ENCODE measurements at places on chromosomes 7 and 10.

DNA sequence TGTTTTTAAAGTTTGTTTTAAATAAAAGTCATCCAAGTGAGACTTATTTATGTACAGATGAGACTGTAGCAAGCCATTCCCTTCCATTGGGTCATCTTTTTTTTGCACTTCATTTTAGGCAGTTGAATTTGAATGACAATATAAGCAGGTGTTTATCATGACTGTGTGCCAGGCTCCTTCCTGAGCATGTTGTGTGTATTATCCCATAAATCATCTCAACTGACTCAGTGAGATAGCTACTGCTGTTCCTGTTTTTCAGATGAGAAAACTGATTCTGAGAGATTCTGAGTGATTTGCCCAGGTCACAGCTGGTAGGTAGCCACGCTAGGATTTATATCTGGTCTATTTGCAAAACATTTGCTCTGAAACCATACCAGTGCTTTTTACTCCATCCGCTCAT lies 11.7 kb downstream of the TMEM254 start:
- no peak for DNase-seq

DNA sequence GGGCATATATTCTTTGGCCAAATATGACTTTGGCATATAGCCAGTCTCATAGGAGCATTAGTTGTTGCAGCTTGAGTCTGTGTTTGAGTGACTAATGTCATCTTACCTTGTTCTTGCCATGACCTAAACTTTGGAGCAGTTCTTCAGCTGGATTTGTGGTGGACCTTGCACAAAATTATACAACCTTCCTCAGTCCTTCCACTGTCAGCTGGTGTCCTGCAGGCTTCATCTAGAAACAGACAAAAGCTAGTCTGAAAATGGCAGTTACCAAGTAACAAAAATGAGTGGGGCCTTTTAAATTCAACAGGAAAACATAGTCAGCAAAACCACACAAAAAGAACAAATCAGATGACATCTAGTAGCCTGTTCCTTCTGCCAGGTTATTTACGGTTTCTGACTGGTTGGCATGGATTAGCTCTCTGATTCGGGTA lies 59.5 kb upstream of the HECTD2 start:
- no peak for DNase-seq

- no peak for DNase-seq
Observed at GRCh38 chr10:132145002-132145401, 41.7 kb upstream of the DPYSL4 start.

DNA sequence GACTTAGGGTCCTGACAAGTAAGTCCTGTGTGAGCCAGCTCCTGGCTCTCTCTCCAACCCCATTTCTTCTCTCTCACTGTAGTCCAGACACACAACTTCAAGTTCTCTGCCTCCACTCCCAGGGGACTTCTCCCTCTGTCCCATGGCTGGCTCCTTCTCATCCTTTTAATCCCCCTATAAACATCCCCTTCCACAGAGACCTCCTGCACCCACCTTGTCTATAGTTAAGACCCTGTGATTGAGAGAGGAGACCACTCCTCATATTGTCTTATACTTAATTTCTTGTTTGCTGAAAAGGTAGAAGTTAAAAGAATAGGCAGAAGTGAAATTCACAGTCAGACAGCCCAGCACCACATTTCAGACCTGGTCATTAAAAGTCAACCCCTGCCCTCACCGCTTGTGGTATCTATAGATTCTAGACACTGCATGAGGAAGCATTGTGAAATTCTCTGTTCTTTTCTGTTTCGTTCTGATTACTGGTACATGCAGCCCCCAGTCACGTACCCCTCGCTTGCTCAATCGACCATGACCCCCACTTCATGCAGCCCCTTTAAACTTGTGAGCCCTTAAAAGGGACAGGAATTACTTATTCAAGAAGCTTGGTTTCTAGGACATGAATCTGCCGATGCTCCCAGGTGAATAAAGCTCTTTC lies 125.6 kb upstream of the FRMD4A start:
- no peak for DNase-seq

GRCh38 chr10:122113161-122113944 lies 124.4 kb downstream of the TACC2 start:
- peak; percentile 27 for DNase-seq

DNA sequence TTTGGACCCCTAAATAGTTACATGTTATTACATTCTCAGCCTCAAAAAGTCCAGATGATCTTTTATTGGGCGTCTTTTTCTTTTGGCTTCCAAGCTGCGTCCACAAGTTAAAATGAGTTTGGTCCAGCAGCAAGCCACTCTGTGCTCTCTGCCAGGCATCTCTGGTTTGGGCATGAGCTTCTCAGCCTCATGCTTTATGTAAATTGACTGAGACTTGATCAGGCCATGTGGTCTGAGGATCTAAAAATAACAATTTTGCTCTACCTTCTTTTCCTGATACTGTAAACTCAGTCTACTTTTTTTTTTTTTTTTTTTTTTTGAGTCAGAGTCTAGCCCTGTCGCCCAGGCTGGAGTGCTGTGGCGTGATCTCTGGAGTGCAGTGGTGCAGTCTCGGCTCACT lies 15.6 kb downstream of the GAD2 start:
- DNase-seq = no peak

GRCh38 chr10:95352684-95353083 lies 61.9 kb upstream of the PDLIM1 start:
- DNase-seq = no peak

- DNase-seq = no peak
Observed at GRCh38 chr10:123530166-123530870, 135.8 kb upstream of the GPR26 start.

GRCh38 chr7:51158211-51158610 lies 158.4 kb downstream of the COBL start:
- no peak for DNase-seq

DNA sequence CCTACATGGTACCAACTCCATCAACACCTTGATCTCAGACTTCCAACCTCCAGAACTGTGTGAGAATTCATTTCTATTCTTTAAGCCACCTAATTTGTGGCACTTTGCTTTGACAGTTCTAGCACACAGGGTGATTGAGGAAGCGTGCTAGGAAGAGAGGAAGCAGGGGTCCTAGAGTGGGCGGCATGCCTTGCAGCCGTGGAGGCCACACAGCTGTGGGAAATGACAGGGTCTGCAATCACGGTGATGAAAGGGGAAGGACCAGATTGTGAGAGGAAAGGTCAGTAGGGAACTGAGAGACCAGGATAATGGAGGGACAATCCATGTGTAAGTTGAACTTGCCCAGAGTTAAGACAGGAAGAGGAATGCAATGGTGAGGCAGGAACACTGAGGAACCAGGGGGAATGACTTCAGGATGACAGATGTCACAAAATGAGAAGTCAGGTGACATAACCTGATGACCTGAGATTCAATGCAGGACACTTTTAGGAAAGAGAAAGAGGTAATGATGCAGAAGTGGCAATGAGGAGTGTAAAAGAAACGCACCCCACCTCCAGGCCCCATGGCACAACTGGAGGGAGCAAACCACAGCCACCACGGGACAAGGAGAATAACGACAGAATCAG lies 87.3 kb upstream of the PIK3CG start:
- DNase-seq = no peak

GRCh38 chr7:28956608-28957063 lies 1.5 kb downstream of the TRIL start:
- DNase-seq = peak; percentile 59

DNA sequence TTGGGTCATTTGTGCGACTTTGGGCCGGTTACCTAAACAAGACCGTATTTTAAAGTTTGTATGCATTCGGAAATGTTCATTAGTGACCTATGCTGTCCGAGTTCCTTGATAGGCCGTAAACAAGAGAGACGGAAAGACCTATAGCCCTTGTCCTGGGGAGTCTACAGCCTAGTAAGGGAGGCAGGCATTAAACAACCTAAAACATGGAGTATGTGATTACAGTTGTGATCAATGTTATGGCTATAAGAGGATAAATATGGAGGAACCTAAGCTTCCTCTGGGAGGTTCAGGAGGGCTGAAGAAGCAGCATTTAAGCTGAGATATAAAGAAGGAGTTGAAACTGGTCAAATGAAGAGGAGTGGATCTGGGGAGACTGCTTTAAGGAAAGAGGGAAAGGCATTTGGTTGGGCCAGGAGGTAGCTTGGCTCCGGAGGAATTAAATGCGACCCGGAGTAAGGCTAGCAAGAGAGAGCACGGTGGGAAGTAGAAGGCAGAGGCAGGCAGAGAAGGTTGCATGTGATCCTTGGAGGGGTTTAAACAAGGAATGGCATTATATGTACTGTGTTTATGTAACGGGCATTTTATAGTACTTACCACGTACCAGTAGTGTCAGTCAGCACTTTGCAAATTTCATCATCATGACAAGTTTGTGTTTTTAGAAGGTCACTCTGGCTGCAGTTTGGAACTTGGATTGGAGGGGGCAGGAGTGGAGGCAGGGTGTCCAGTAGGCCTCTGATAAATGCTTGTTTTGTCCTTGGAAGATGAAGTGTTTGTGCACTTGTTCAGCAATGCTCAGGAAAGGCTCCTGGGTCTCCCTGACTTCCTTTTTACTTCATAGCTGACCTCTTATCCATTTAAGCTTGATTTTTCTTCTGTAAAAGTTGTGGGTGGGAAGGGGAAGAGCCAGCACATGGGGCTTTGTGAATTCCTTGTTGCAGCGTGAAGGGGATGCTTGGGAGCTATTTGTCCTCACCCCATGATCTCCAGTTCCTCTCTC lies 1.0 kb upstream of the AVPI1 start:
- DNase-seq = no peak

DNA sequence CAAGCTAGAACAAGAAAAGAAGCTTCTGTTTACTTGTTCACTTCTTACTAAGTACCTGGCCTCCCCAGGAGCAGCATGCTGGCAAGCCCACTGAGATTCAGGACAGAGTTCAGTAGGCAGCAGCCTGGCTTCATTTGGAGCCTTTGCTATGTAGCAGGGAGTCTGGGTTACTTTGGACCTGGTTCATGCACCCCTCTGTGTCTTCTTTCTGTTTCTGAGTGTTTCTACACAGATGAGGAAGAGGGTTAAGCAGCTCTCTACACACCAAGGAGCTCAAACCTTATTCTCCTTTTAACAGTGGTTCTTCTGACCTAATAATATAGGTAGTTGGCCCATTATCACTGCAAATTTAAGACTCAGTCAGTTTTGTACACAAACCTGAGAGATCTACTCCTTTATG lies 152.9 kb downstream of the ARID5B start:
- no peak for DNase-seq

DNA sequence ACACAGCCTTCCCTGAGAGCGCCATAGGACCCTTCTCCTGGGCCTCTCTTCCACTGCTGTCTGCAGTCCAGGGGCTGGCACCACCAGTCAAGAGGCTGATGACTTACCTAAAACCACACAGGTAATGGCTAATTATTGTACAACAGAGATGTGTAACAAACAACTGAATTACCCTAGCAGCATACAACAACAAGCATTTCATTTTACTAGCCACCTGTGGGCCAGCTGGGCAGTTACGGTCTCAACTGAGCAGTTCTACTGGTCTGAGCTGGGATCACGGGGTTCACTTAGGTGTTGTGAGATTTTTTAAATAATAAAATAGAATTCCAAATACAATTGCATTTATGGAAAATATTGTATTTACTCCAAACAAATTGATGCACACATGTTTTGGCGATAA lies 431.9 kb downstream of the TNS3 start:
- DNase-seq = no peak

- no peak for DNase-seq
Observed at GRCh38 chr7:115910541-115911164, 119.9 kb downstream of the TFEC start.

DNA sequence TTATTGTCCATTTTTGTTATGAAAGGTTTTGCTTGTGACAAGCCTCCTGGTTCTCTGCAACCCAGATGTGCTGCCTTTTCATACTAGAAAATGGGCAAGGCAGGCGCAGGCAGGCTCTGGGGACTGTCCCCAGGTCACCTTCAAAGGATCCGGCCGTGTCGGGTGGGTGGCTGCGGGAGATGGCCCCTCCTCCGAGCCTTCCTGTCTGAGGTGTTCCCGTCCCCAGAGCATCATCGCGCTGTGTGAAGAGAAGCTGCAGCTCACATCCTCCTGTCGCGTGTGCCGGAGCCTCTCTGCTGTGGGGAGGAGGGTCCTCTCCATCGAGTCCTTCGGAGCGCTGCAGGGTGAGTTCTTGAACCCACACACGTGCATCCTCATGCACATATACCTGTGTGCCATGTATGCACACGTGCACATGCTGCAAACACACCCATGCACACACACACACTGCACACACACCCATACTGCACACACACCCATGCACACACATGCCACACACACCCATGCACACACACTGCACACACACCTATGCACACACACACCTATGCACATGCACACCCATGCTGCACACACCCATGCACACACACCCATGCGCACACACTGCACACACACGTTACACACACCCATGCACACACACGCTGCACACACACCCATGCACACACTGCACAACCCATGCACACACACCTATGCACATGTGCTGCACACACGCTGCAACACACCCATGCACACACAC lies 23.8 kb downstream of the KNDC1 start:
- DNase-seq = no peak

DNA sequence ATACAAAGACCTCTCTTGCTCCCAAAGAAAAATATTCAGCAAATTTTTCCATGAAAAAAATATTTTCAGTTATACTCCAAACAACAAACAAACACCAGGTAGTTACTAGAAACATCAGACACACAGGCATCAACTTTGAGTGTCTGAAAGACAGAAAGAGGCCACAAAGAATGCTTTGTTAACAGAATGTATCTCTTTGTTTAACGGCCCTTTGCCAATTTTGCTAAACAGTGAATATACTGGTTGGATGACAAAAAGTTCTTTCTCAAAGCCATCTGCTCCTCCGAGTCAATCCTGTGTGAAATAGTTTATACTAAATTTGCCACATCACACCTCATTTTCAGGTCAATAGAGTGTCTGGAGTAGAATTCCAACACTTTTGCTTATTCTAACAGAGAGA lies 216.7 kb upstream of the PHF14 start:
- DNase-seq = no peak

GRCh38 chr7:18700147-18700546 lies 204.6 kb downstream of the HDAC9 start:
- DNase-seq = no peak

- no peak for DNase-seq
Observed at GRCh38 chr10:81725851-81726250, 149.1 kb upstream of the NRG3 start.

- DNase-seq = no peak
Observed at GRCh38 chr7:135817583-135817982, 69.0 kb upstream of the FAM180A start.

- no peak for DNase-seq
Observed at GRCh38 chr7:110800984-110801383, 289.9 kb upstream of the LRRN3 start.

GRCh38 chr10:86964847-86965190 lies 3.5 kb upstream of the ADIRF start:
- no peak for DNase-seq

DNA sequence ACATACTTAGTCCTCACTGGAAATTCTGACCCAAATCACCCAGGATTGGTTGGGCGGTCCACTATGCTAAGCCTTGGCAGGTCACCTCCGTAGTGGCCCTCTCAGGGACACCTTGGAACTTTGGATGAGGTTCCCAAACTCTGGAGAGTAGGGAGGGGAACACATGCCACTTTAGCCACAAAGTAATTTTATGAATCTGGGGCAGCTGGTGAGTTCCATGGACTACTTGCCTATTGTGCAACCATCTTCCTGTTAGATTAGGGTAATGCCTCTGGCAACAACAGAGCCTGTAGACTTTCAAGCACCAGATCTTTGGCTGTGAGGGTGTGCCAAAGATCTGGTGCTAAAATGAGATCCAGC lies 77.7 kb downstream of the ITGB8 start:
- DNase-seq = no peak

All from substantia nigra (tissue), 51 donors.